ENCODE measurements at places on chromosomes 13 and 19. TPM values are rescaled to one million over a fixed set of nuclear protein-coding genes. Genes with fewer than 3 reads are reported as not detected.

HCST gene
- total RNA-seq = not detected

GRCh38 chr13:43301346-43301969 is 278.1 kb downstream of the DNAJC15 start:
- DNase-seq = no peak

- peak; percentile 98 for DNase-seq
Observed at GRCh38 chr19:20999731-21000352, 20.6 kb upstream of the ZNF430 start.

PCDH20 gene
- total RNA-seq = 2.8 TPM

All from GM23338 (cell line).